ENCODE measurements at places on chromosomes 3 and 15. TPM values are rescaled to one million over a fixed set of nuclear protein-coding genes. Genes with fewer than 3 reads are reported as not detected.

The PLA2G4E gene
- 0.80 TPM for total RNA-seq

DNA sequence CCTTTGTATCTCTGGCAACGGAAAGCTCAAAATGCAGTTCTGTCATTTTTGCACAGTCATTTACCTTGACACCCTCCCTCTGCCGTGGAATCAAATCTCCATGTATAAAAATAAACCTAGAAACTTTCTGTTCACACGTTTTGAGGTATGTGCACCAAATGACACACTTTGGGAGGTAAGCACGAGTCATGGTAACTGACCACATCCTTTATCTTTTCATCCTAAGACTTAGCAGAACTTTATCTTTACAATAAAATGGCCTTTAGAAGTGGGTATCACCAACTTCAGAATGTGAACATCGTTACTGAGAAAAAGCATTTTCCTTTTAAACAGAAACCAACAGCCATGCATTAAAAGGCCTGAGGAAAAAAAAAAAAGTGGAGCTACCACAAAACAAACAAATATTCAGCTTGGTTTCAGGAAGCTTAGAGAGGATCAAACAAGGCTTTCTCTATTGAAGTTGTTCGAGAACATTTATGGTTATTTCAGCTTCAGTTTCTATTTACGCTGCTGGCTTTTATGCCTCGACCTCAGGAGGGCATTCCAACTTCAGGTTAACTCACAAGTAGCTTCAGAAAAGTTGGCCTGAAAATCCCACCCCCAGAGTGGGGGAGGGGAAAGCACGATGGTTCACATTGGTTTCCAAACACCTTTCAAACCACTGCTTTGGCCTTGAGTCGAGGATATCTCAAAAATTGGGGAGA is 171.1 kb upstream of the ICE2 start:
- no peak for DNase-seq
- H3K4me3 ChIP-seq = no peak overlapping the region
- no peaks in the 10 kb centered on the region for H3K36me3 ChIP-seq
- no peaks in the 10 kb centered on the region for H3K27me3 ChIP-seq
- no peak overlapping the region for H3K27ac ChIP-seq

DNA sequence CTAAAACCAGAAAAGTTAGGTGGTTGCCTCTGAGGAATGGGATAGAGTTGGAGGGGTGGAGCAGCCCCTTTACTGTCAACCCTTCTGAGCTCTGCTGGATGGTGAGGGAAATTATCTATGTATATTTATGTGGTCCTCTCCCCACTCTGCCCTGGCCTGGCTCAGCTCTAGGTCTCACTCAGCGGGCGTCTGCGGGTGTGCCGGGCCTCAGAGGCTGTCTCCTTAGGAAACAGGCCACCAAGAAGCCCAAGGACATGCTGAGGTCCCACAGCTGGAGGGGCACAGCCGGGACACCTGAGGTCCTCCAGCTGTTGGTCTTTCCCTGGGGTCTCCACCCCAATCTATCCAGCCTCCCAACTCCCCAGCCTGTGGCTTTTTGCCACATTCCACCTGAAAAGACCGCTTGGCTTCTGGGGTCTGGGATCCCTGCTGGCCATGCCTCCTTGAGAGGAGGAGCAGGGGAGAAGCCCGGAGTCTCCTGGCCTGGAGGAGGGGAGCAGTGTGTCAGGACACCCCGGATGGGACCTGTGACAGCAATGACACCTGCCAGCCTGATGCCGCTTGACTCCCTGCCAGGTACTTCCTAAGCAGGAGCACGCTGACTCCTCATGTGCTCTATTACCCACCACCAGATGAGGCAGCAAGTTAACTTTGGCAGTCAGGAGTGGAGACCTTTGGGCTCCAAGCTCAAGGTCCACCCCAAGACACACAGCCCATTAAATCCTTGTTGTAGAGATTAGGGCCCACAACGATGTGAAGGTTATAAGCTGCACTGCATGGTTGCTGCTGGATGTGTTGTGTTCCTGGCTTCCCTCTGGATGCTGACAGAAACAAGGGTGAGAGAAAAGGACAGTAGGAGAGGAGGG is at the start of gene SLC28A1:
Gene SLC28A1 (plus strand): TSS at position 747 of the 866 bp plus-strand sequence. CDS start 3,099 bp downstream, outside the sequence.
- no peak within 1 kb of the TSS for H3K27ac ChIP-seq
- no peak for DNase-seq
- no peak within 1 kb of the TSS for H3K4me3 ChIP-seq
- H3K27me3 ChIP-seq = peaks cover 8% of the 10 kb centered on the region

DNA sequence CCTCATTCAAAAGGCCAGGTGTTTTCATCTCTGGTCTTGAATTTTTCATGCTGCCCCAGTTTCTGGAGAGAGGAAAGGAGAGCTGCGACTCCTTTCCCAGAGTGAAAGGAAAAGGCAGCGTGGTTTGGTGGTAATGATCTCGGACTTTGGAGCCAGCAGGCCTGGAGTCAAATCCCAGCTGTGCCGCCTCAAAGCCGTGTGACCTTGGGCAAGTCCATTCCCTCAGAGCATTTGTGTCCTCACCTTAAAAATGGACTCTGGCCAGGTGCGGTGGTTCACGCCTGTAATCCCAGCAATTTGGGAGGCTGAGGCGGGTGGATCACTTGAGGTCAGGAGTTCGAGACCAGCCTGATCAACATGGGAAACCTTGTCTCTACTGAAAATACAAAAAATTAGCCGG is 4.7 kb upstream of the CCDC33 start:
- no peak overlapping the region for H3K4me3 ChIP-seq
- DNase-seq = no peak
- H3K27me3 ChIP-seq = peaks cover 10% of the 10 kb centered on the region

GRCh38 chr3:127532561-127533203 is 57.9 kb downstream of the TPRA1 start:
- no peaks in the 10 kb centered on the region for H3K4me1 ChIP-seq
- no peak overlapping the region for H3K4me3 ChIP-seq
- H3K27ac ChIP-seq = no peak overlapping the region
- peaks cover 2% of the 10 kb centered on the region for H3K27me3 ChIP-seq
- H3K36me3 ChIP-seq = no peaks in the 10 kb centered on the region

DNA sequence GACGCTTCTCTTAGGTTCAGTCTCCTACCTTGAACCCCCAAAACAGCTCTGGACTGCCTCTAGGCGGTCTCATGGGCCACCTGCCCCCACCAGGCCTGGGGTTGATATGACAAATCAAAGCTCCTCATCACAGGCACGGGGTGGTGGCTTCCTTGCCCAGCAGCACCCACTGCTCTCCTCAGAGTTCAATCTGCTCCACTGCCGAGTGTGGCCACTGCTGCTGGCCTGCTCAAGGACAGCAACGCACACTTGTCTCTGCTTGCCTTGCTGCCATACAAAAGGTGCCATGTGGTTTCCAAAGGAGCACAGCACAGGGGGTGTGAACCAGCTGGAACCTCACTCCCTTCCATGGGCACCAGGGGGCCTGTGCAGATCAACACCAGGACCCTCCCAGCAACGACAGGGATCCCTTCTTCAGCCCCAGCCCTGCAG is 10.2 kb downstream of the KBTBD13 start:
- no peak overlapping the region for H3K4me3 ChIP-seq
- DNase-seq = no peak
- H3K4me1 ChIP-seq = peaks cover 51% of the 10 kb centered on the region
- H3K36me3 ChIP-seq = no peaks in the 10 kb centered on the region

Measured in muscle of leg (tissue), 16 donors.